Nephron progenitor cell (in vitro differentiated cells): ENCODE measurements at places on chromosomes 4 and X.

GRCh38 chr4:41176340-41176739 is 38.0 kb downstream of the APBB2 start:
- no peak overlapping the region for H3K27ac ChIP-seq
- H3K4me3 ChIP-seq: no peak overlapping the region
- no peaks in the 10 kb centered on the region for H3K36me3 ChIP-seq
- DNase-seq: no peak
- H3K27me3 ChIP-seq: no peaks in the 10 kb centered on the region

DNA sequence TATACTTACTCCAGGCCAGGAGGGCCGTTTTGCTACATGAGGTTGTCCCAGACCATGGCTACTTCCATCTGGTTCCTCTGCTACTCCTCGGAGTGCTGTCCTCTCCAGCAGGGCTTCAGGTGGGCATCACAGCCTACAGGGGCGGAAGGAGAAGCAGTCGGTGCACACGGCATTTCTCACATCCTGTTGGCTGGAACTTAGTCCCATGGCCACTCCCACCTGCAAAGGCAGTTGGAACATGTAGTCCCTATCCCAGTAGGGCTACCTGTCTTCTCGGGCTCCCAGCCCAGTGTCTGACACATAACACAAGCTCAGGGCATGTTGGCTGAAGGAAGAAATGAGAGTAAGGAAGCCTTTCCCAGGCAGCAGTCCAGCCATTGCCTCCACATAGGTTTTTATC is 7.7 kb upstream of the STK32B start:
- H3K36me3 ChIP-seq: no peaks in the 10 kb centered on the region
- H3K4me1 ChIP-seq: no peaks in the 10 kb centered on the region
- DNase-seq: no peak
- H3K27ac ChIP-seq: no peak overlapping the region

DNA sequence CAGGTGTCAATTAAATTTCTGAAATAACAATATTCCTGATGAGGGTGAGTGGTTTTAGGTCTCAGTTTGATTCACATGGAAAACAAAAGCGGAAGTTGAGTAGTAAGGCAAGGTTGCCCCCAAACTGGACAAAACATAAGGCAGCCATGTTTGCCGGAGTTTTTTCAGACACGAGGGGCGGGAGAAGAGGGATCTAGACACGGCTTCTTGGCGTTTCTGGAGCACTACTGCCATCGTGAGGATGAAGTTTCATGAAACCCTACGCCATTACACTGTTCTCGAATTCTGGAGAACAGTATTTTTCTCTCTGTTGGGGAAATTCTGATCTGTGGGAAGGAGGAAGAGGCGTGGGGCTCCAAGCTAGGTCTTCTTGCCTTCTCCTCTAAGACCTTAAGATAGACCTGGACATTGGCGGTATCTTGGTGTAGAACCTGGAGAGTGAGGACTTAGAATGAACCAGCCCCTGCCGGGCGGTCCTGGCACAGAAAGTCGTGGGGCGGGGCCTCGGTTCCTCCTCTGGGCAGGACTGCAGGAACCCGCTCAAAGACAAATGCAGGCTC is 160.3 kb downstream of the OR13H1 start:
- no peak for DNase-seq
- no peaks in the 10 kb centered on the region for H3K27me3 ChIP-seq
- peaks cover 7% of the 10 kb centered on the region for H3K4me1 ChIP-seq
- no peak overlapping the region for H3K4me3 ChIP-seq
- peak overlapping the region; percentile 90 for H3K27ac ChIP-seq
- H3K36me3 ChIP-seq: peaks cover 96% of the 10 kb centered on the region

- H3K4me1 ChIP-seq: no peaks in the 10 kb centered on the region
- H3K36me3 ChIP-seq: peaks cover 38% of the 10 kb centered on the region
- peak overlapping the region; percentile 57 for H3K27ac ChIP-seq
- H3K27me3 ChIP-seq: peaks cover 3% of the 10 kb centered on the region
Observed at GRCh38 chrX:10030570-10030969, 63.4 kb downstream of the CLDN34 start.

GRCh38 chrX:124211312-124211942 is 121.0 kb upstream of the TEX13D start:
- H3K27ac ChIP-seq: no peak overlapping the region
- H3K4me1 ChIP-seq: peaks cover 10% of the 10 kb centered on the region
- H3K36me3 ChIP-seq: no peaks in the 10 kb centered on the region
- peaks cover 4% of the 10 kb centered on the region for H3K27me3 ChIP-seq
- H3K4me3 ChIP-seq: no peak overlapping the region
- DNase-seq: no peak

DNA sequence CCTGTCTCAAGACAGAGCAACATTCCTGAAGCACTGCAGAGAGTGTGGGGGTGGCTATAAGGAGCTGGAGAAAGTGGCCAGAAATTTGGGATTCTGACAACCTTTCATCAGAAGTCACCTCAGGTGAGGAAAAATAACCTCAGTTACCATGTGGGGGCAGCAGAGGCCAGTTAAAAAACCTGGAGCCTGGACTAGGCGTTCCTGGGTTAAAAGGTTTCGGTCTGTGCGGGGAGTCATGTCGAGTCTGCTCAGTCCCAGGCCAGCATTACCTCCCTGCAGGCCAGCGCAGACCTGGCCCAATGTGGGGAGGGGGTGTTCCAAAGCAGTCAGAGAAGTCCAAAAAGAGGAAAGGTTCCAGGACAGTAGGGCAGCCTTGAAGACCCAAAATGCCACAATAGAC is 10.9 kb upstream of the NALF2 start:
- H3K36me3 ChIP-seq: no peaks in the 10 kb centered on the region
- no peaks in the 10 kb centered on the region for H3K4me1 ChIP-seq
- H3K27ac ChIP-seq: no peak overlapping the region
- H3K27me3 ChIP-seq: peaks cover 18% of the 10 kb centered on the region
- H3K4me3 ChIP-seq: no peak overlapping the region

DNA sequence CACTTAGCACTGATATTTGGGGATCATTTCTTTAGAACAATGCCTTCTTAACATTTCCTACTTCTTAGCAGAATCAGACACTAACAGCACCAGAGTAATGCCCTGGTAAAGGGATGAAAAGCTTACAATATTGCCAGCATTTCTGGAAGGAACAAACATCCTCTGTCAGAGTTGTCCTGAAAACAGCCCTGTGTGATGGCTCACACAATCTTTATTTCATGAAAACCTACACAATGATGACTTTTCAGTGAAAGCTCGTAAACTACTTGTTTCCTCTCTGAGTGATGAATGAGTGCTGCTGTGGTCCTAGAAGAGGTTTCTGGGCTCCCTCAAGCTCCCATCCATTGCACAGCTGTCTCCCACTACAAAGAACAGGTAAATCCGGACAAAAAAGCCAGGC is 52.8 kb downstream of the GPC4 start:
- H3K27ac ChIP-seq: peak overlapping the region; percentile 13
- no peak overlapping the region for H3K4me3 ChIP-seq
- no peak for DNase-seq

DNA sequence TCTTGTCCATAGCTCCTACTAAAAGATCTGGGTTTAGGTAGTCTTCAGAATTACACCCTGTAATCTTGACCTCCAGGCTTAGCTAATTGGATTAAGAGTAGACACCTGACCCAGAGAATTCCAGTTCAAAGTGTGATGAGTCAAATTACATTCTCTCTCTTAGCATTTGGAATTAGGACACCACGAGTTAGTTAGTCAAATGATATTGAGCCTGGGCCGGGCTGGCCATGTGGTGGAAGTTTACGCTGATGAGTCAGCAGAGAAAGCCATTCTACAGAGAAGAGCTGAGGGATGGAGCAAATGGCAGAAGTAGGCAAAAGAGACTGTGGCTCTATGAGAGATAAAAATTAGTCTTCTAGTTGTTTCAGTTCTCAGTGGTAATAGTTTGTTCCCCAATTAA is 31.1 kb downstream of the CEP44 start:
- H3K4me3 ChIP-seq: no peak overlapping the region
- H3K27me3 ChIP-seq: no peaks in the 10 kb centered on the region
- no peak for DNase-seq
- H3K27ac ChIP-seq: no peak overlapping the region

DNA sequence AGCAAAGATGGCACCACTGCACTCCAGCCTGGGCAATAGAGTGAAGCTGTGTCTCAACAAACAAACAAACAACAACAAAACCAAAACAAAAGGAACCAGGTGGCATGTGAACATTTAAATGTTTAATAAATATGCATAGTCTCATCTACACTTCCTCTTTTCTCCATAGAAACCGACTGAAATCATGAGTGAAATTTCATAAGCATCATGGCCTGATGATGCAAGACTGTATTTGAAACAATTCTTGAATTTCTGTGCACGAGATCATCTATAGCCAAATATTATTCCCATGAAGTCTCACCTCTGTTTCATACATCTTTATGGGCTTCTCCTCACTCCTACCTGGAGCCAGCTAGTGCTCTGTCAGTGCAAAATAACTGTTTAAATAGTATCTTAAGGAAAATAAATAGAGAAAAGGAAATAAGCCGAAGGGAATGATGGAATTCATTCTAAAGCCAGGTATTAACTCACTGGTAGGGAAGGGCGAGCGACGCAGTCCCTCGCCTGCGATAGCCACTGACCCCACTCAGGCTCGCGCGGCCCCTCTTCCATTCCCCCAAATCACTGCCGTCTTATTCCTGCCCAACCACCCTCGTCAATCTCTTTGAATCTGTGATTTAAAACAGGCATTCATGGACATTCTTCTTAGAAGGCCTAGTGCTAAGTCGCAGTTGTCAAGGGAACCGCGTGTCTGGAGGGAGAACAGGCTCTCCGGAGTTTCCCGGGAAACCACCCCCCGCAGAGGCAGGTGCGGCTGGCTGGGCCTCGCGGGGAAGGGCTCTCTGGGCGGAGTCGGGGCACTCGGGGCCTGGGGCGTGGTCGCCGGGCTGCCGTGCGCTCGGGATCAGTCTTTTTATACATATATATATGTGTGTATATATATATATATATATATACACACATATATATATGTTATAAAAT is 52.4 kb upstream of the TRIM2 start:
- no peak overlapping the region for H3K27ac ChIP-seq
- H3K27me3 ChIP-seq: peaks cover 35% of the 10 kb centered on the region
- peaks cover 54% of the 10 kb centered on the region for H3K4me1 ChIP-seq
- peak; percentile 80 for DNase-seq
- no peaks in the 10 kb centered on the region for H3K36me3 ChIP-seq

DNA sequence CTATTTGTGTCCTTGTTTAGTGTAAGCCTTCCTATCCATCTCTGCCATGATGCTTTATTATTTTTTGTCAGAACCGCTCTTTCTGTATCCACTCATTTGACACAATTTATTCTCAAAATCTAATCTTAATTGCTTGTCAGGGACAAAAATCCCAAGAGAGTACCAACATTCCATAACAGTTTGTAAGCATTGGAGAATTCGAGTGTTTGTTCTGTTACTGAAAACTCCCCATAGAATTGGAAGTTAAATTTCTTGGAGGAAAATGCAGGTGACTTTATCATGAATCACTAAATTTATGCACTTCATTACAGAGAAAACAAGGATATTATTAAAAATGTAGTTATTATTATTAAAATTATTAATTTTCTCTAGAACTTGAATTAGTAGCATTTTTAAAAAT is 1986.1 kb downstream of the ARAP2 start:
- no peak overlapping the region for H3K4me3 ChIP-seq
- no peaks in the 10 kb centered on the region for H3K27me3 ChIP-seq
- no peaks in the 10 kb centered on the region for H3K4me1 ChIP-seq
- H3K27ac ChIP-seq: no peak overlapping the region
- DNase-seq: no peak

DNA sequence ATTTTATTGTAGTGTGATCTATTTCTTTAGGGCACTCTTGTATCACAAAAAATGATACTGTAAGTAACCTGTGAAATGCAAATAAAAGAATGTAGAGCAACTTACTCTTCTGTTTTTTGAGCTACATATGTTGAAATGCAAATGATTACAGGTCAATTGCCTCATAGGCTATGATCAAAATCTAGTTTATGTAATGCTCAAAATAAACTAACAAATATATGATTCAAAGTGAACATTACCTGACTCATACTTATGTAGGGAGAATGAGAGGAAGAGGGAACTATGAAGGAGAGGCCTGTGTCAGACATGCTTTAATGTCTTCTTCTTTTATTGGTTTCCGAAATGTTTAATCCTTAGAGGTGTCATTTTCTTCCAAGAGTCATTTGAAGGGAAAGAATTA is 5.0 kb upstream of the RPS6KA3 start:
- no peak for DNase-seq
- no peak overlapping the region for H3K4me3 ChIP-seq
- H3K27me3 ChIP-seq: peaks cover 15% of the 10 kb centered on the region
- H3K4me1 ChIP-seq: no peaks in the 10 kb centered on the region
- H3K36me3 ChIP-seq: no peaks in the 10 kb centered on the region
